ENCODE measurements at places on chromosomes 5 and 9.

GRCh38 chr5:125326150-125326510, 579.7 kb upstream of the ZNF608 start:
- DNase-seq: no peak

- DNase-seq: no peak
Measured at GRCh38 chr5:99686538-99686937, 757.7 kb upstream of the CHD1 start.

DNA sequence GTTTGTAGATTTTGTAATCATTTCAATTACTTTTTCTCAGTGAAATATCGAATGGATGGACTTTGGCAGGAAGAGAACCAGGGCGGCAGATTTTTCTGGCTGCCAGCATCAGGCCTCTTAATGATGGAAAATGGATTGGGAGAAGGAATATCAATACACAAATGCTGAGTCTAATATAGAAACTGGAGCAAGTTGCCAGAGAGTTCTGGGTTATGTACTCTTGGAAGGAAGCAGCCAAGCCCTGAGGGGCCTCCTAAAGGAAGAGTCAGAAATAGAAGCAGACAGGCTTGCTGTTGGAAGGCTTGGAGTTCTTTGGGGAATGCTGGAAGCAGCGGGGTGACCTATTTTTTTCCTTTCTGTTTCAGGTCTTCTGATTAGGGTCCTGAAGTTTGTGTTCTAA, 428.6 kb downstream of the DMAC1 start:
- DNase-seq: no peak

- DNase-seq: no peak
Measured at GRCh38 chr5:170627271-170627670, 123.5 kb downstream of the KCNIP1 start.
